ENCODE measurements at places on chromosomes 1 and 21. TPM values are rescaled to one million over a fixed set of nuclear protein-coding genes. Genes with fewer than 3 reads are reported as not detected.

DNA sequence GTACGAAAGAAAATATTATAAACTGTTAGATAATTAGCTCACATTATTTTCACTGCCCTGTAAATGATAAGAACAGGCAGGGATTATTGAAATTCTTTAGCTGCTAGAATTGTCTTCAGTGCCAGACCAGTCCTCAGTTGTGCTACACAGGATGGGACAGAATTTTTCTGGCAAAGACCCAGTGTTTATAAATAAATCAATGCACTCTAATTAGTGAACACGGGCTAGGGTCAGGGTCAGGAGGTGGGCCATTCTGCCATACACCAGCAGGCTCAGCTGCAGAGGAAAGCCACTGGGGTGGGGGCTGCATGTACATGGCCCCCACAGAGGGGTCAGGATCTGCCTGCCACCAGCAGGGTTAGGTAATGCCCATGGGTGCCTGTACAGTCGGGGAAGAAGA is 6.4 kb downstream of the BCAR3 start:
- no peaks in the 10 kb centered on the region for H3K36me3 ChIP-seq
- H3K27me3 ChIP-seq = no peaks in the 10 kb centered on the region
- H3K4me1 ChIP-seq = peaks cover 9% of the 10 kb centered on the region
- H3K4me3 ChIP-seq = no peak overlapping the region
- no peak for DNase-seq

Gene TDRD10
- total RNA-seq = 0.42 TPM

GRCh38 chr1:187409341-187409740 is 580.6 kb downstream of the PLA2G4A start:
- H3K36me3 ChIP-seq = no peaks in the 10 kb centered on the region
- no peak overlapping the region for H3K27ac ChIP-seq
- H3K4me3 ChIP-seq = no peak overlapping the region

DNA sequence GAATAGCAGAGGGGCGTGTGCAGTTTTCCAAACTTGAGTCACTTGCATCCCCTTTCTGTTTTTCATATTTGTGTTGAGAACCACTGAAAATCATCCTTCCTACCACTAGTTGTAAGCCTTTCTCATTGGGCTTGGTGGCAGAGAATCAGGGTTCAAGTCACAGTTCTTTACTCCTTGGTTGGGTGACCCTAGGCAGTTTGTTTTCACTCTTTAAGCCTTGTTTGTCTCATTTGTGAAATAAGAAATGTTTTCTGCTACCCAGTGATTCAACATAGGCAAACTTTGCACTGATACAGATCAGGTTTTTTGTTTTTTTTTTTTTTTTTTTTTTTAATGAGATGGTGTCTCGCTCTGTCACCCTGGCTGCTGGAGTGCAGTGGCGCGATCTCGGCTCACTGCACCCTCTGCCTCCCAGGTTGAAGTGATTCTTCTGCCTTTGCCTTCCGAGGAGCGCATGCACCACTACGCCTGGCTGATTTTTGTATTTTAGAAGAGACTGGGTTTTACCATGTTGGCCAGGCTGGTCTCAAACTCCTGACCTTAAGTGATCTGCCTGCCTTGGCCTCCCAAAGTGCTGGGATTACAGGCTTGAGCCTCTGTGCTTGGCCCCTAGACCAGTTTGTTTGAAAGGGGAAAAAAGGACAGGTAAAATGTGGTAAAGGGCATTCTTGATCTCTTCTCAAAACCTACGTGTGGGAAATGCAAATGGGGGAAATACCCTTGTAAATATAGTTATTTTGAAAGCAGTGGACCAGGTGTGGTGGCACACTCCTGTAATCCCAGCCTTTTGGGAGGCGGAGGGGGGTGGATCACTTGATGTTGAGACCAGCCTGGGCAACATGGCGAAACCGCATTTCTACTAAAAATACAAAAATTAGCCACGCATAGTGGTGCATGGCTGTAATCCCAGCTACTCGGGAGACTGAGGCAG is 3.2 kb downstream of the CLIC4 start:
- no peaks in the 10 kb centered on the region for H3K36me3 ChIP-seq
- no peak for DNase-seq
- H3K4me1 ChIP-seq = no peaks in the 10 kb centered on the region
- no peak overlapping the region for H3K27ac ChIP-seq
- H3K4me3 ChIP-seq = no peak overlapping the region
- no peaks in the 10 kb centered on the region for H3K27me3 ChIP-seq

DNA sequence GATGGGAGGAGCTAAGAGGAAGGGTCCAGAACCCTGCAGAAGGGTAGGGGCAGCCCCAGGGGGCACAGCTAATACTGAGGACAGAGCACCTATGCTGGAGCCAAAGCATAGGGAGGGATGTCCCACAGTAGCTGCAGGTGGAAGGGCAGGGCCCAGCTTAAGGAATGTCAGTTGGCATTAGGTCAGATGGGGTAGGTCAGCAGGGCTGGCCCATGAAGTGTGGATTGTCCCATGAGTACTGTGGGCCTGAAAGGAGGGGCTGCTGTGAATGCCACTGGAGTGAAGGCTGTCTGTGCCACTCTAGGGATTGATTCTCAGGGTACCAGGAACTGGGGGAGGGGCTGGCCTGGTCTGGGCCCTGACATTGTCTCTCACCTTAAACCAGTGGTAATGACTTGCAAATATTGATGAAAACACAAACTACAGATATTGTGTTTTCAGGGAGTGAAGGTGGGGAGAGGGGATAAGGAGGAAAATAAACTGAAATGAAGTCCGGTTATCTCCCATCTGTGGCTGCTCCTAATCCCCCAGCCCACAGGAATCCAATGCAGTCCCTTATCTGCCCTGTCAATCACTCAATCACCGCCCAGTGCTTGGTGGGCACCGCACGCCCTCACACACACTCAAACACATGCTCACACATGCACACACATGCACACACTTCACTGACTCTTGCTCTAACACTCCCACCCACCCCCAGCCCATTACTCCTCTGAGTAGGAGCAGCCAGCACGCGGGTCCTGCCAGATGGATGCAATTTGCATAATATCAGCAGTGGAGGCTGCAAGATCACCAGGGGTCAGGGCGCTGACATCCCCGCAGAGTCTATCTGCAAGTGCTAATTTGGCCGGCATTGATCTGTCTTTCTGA is 27.8 kb downstream of the DMAP1 start:
- H3K36me3 ChIP-seq = no peaks in the 10 kb centered on the region
- DNase-seq = no peak
- no peaks in the 10 kb centered on the region for H3K4me1 ChIP-seq
- H3K4me3 ChIP-seq = no peak overlapping the region
- no peak overlapping the region for H3K27ac ChIP-seq
- no peaks in the 10 kb centered on the region for H3K27me3 ChIP-seq

DNA sequence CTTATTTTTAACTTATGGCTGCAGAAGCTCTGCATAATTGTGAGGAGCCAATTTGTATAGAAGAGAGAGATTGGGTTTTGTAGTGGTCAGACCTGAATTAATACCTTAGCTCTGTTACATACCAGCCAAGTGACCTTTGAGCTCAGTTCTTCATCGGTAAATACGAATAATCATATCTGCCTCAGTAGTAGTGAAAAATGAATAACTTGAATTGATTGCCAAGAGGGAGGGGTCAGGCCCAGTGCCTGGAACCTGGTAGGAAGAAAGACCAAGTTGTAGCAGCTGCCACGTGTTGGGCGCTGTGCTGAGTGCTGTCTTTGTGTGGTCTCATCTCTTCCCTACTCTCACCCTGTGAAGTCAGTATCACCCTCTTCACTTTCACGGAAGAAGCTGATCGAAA is 247.5 kb downstream of the PBX1 start:
- no peaks in the 10 kb centered on the region for H3K27me3 ChIP-seq
- H3K4me1 ChIP-seq = peaks cover 15% of the 10 kb centered on the region
- no peak for DNase-seq

DNA sequence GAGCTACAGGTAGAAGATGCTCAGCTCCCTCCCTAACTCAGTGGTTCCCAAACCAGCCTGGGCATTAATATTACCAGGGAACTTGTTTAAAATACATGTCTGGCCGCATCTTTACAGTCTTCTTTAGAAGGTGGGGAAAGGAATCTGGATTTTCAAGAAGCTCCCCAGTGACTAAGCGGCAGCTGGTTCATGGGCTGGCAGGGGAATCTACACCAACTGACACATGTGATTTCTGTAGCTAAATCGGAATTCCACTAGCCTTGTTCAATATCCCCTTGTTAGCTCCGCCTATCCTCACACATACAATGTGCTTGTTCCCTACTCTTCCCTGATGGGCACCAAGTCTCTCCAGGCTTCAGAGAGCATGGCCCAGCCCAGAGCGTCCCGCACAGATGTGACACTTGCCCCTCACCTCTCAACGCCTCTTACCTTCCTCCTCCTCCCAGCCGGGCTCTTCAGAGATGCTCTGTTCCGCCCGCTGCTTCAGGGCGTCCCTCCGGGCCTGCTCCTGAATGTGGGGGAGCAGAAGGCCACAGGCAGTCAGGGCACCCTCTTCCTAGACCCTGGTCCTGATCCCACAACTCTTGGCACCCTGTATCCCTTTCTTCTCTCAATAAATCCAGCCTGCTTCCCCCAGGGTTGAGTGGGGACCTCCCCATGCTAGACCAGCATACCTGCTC is 15.3 kb downstream of the TSSK3 start:
- H3K36me3 ChIP-seq = peaks cover 59% of the 10 kb centered on the region
- H3K27ac ChIP-seq = no peak overlapping the region
- DNase-seq = no peak
- H3K4me3 ChIP-seq = no peak overlapping the region
- no peaks in the 10 kb centered on the region for H3K27me3 ChIP-seq

DNA sequence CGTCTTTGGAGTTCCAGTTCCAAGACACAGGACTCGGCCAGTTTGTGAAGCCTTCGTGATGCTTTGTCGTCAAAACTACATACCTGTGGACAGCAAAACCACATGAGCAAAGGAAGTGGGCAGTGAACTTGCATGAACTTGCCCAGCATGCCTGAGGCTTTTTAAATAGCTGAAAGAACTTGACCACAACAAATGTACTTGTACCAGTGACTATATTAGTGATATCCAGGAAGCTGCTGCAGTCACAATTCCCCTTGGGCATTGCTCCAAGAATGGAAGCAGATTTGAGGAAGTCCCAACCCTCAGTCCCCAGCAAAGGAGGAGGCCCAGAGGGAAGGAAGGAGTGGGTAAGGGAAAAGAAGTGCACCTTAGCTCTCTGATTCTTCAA is 2.6 kb downstream of the FUCA1 start:
- no peak overlapping the region for H3K27ac ChIP-seq
- no peak overlapping the region for H3K4me3 ChIP-seq
- peaks cover 8% of the 10 kb centered on the region for H3K4me1 ChIP-seq
- no peaks in the 10 kb centered on the region for H3K27me3 ChIP-seq
- peaks cover 20% of the 10 kb centered on the region for H3K36me3 ChIP-seq

Gene CADM3
- 0.28 TPM for total RNA-seq

- H3K36me3 ChIP-seq = peaks cover 4% of the 10 kb centered on the region
- H3K27me3 ChIP-seq = no peaks in the 10 kb centered on the region
- no peak for DNase-seq
- H3K27ac ChIP-seq = no peak overlapping the region
- H3K4me1 ChIP-seq = peaks cover 7% of the 10 kb centered on the region
Observed at GRCh38 chr1:173934440-173934839, 17.3 kb upstream of the SERPINC1 start.

Gene FAM177B
- total RNA-seq = 0.20 TPM

Gene ZMYND12
- total RNA-seq = 2.8 TPM

DNA sequence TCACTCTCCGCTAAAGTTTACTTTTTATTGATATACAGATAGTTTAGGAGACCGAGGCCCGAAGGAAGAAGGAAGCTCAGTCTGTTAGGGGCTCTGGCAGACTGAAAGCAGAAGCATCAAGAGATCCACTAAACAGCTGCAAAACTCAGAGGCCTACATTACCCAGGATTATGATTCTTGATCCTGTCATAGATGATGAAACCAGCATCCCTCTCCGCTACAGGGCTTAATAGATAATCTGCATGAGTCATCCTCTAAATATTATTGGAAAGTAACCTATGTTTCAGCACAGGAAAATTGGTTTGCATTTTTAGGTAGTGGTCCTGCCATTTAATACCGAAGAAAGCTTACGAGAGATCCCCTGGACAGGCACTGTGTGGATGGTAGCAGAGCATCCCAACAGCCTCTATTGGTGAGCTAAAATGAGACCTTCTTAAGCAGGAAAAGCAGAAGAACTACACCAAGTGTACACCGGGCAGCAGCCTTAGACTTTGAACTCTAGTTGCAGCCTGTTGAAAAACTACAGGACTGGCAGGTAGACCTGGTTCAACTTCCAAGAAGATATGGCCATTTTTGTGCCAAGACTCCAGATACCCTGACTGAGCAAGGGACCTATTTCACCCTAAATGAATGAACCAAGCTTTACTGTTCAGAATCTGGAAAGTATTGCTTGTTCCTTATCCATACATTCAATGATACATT is 6.8 kb downstream of the CASQ2 start:
- H3K36me3 ChIP-seq = no peaks in the 10 kb centered on the region
- DNase-seq = no peak
- H3K4me3 ChIP-seq = no peak overlapping the region
- H3K27me3 ChIP-seq = no peaks in the 10 kb centered on the region
- no peak overlapping the region for H3K27ac ChIP-seq
- H3K4me1 ChIP-seq = no peaks in the 10 kb centered on the region

DNA sequence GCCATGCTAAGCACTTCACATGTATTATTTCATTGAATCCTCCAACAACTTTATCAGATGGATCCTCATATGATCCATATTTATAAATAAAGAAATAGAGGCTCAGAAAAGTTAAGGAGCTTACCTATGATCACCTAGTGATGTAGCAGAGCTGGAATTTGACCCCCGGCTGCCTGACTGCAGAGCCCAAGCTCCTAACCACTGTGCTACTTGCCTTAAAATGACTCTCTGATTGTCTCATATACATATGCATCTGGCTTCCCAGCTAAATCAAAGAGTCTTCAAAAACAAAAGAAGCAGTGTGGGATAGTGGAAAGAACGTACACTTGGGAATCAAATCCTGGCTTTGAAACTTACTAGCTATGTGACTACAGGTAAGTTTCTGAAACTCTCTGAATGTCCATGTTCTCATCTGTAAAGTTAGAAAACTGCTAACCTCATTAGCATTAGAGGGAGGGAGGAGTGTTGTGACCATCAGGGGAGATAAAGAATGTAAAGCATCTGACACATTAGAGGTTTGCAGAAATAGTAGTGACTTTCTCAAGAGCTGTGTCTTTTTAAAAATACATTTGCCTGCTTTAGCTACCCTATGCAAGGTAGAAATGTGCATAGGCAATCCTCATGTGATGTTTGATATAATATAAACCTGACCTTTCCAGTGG is 67.2 kb upstream of the BARHL2 start:
- DNase-seq = no peak
- no peaks in the 10 kb centered on the region for H3K27me3 ChIP-seq
- H3K27ac ChIP-seq = no peak overlapping the region
- H3K4me3 ChIP-seq = no peak overlapping the region
- no peaks in the 10 kb centered on the region for H3K36me3 ChIP-seq

Gene C1QC
- total RNA-seq = 6.5 TPM

- peak overlapping the region; percentile 86 for H3K4me3 ChIP-seq
- DNase-seq = no peak
- H3K27me3 ChIP-seq = no peaks in the 10 kb centered on the region
- H3K36me3 ChIP-seq = no peaks in the 10 kb centered on the region
- H3K27ac ChIP-seq = peak overlapping the region; percentile 75
Observed at GRCh38 chr1:91499904-91500755, 521 bp upstream of the CDC7 start.

GRCh38 chr1:32972814-32973428 is 8.3 kb upstream of the RNF19B start:
- no peaks in the 10 kb centered on the region for H3K36me3 ChIP-seq
- no peaks in the 10 kb centered on the region for H3K4me1 ChIP-seq
- H3K27ac ChIP-seq = peak overlapping the region; percentile 41
- H3K4me3 ChIP-seq = peak overlapping the region; percentile 53
